ENCODE measurements at places on chromosomes 13 and 19.

GRCh38 chr19:28929006-28929405, 283.9 kb downstream of the UQCRFS1 start:
- DNase-seq: no peak

- DNase-seq: peak; percentile 83
Measured at GRCh38 chr13:43878892-43879754, at the start of gene CCDC122. Gene CCDC122, minus strand, starts transcription at chr13:43879740. Its CDS starts 10,364 bp downstream, at chr13:43869376.

- no peak for DNase-seq
Measured at GRCh38 chr13:20521364-20522115, 4.1 kb downstream of the CRYL1 start.

- no peak for DNase-seq
Measured at GRCh38 chr13:77507931-77508776, 27.4 kb upstream of the SCEL start.

DNA sequence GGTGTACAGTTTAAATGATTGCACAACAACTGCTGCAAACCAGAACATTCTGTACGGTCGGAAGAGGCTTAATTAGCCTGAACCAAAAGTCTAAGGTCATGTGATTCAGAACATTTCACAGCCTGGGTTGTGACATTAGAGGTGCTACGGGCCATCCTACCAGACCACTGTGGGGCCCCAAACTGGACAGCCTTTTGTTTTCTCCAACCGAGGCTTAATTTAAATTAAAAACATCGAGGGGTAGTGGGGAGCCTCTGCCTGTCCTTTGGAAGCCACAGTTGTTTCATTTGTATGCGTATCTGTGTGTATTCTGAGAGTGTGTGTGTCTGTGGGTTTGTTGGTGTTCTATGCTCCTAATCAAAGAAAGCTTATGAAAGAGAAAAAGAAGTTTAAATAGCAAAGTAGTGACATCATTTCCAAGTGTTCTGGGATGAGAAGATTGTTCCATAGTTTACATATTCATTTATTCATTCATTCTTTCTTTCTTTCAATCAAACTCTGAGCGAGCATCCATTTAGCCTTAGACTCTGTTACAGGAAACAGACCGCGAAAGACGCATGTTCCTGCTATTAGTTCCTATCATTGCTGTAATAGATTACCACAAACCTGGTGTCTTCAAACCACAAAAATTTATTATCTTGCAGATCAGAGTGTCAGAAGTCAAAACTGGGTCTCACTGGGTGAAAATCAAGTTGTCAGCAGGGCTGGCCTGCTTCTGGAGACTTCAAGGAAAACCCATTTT, 444.8 kb downstream of the FOXO1 start:
- DNase-seq: peak; percentile 27

DNA sequence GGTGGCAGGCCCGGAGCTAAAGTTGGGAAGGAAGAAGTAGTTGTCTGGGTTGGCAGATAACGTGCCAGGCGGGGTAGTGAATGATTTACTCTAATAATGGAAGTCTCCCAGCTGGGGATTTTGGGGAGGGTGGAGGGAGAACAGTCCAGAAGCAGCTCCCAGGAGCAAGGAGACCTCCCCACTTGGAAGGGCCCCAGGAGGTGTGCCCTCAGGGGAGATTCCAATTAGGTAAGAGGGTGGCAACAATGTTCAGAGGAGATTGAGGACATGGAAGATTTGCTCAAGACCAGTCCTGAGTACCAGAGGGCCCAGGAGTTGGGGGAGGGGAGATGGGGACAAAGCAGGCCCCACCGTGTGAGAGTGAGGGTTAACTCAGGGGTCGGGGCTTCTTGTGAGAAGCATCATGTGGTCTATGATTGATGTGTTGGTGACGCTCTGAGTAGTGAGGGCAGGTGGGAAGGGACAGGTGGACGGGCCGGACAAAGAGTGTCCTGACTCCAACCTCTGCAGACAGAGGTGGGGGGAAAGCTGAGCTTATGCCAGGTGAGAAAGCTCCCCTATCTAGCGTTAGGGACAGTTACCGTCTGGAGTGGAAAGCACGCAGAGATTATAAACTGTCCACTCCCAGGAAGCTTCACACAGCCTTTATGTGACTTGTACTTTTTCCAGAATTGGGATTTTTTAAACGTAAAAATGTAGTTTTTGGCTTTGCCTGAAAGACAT, 3.5 kb downstream of the SPINT2 start:
- DNase-seq: no peak

DNA sequence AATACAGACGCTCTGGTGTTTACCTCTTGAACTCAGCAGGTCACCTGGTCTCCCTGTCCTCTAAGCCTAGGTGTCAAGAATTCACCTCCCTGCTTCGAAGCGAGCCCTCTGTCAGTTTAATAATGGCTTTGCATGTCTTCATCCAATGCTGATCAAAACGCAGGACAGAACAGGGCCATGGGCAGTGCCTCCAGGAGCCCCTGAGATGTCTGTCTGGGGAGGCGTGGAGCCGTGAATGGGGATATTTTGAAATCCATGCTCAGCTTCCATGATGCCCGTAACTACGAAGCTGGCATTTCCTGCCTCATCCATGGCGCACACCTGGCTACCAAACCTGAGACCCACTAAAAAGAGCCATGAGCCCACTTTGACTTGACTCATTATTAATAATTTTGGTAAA, 113.7 kb downstream of the RAB20 start:
- DNase-seq: no peak

DNA sequence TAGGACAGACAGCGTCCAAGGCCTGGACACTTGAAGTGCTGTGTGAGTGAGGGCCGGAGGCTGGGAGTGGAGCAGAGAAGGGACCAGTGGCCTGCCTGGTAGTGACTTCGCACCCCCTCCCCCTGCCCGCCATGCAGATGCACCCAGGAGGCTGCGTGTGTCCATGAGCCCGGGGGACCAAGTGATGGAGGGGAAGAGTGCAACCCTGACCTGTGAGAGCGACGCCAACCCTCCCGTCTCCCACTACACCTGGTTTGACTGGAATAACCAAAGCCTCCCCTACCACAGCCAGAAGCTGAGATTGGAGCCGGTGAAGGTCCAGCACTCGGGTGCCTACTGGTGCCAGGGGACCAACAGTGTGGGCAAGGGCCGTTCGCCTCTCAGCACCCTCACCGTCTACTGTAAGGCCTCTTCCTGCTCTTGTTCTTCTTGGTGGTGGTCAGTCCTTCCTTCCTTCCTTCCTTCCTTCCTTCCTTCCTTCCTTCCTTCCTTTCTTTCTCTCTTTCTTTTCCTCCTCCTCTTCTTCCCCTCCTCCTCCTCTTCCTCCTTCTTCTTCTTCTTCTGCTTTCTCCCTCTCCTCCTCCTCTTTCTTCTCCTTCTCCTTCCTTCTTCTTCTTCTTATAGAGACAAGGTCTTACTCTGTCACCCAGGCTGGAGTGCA, 6.0 kb upstream of the FFAR1 start:
- DNase-seq: no peak

Data from activated naive CD4-positive, alpha-beta T cell treated with Interleukin-2 at 50 U/mL for 16 hours (primary cell).